Activated naive CD8-positive, alpha-beta T cell treated with anti-CD3 and anti-CD28 coated beads, Interleukin-2, amount 10 ng/mL, durations not matched to agents 7 days and 5 days (primary cell): ENCODE measurements at places on chromosomes 3 and 15. TPM values are rescaled to one million over a fixed set of nuclear protein-coding genes. Genes with fewer than 3 reads are reported as not detected.

GRCh38 chr3:44363591-44363990 is 25.0 kb downstream of the TCAIM start:
- H3K36me3 ChIP-seq = peaks cover 27% of the 10 kb centered on the region
- no peak overlapping the region for H3K4me3 ChIP-seq
- H3K27me3 ChIP-seq = no peaks in the 10 kb centered on the region
- no peak overlapping the region for H3K27ac ChIP-seq
- DNase-seq = no peak

TGM4 gene
- not detected for total RNA-seq

DNA sequence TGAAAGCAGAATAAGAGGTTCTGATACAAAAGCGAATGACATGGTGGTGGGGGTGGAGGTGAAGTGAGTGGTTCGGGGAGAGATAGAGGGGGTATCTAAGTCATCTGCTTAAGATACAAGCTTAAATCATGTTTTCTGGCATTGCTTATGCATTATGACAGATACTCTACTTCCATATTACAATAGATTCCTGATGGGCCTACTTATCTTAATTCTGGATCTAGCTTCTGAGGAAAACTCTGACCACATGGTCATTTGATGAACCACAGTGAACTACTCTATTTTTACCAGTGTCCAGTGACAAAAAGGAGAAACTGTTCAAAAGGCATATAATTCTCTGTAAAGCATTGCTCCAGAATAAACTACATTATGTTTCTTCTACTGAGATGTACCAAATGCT is 673.7 kb upstream of the CCDC54 start:
- no peaks in the 10 kb centered on the region for H3K36me3 ChIP-seq
- H3K4me3 ChIP-seq = no peak overlapping the region
- DNase-seq = no peak
- no peaks in the 10 kb centered on the region for H3K27me3 ChIP-seq

GRCh38 chr15:75732177-75732808 is 19.6 kb upstream of the CSPG4 start:
- H3K4me1 ChIP-seq = peaks cover 12% of the 10 kb centered on the region
- no peaks in the 10 kb centered on the region for H3K36me3 ChIP-seq
- H3K27me3 ChIP-seq = peaks cover 3% of the 10 kb centered on the region
- no peak overlapping the region for H3K27ac ChIP-seq
- DNase-seq = no peak

TUSC7 gene
- total RNA-seq = not detected

LRRC3B gene
- total RNA-seq = not detected
